MM.1S (cell line): ENCODE measurements at places on chromosomes 12 and 14.

DNA sequence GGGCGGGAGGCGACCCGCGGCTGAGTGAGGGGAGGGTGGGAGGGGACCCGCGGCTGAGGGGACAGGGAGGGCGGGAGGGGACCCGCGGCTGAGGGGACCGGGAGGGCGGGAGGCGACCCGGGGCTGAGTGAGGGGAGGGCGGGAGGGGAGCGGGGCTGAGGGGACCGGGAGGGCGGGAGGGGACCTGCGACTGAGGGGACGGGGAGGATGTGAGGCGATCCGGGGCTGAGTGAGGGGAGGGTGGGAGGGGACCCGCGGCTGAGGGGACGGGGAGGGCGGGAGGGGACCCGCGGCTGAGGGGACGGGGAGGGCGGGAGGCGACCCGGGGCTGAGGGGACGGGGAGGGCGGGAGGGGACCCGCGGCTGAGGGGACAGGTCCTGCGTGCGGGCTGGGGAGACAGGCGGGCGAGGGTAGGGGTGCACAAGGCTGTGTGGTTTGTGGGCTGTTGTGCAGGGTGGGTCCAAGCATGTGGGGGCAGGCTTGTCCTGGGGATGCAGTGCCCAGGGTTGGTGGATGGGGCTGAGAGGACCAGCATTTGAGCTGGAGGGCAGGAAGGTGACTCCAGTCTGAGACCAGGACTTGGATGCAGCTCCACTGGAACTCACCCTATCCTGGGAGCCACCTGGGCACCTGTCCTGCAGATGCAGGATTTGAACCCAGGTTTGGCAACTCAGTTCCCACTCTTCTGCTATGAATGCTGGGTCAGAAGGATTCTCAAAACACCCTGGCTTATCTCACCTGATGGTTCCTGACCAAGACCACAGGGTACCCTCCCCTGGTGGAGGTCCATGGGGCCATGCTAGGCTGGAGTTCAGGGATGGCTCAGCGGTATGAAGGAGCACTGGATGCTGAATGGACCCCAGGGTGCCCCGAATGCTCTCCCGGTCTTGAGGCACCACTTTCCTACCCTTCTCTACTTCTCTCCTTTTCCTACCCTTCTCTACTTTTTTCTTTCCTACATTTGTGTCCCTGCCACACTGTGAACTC is 9.4 kb downstream of the PLD4 start:
- H3K27ac ChIP-seq: no peak overlapping the region
- no peak for DNase-seq
- H3K4me1 ChIP-seq: no peaks in the 10 kb centered on the region
- no peak overlapping the region for H3K4me3 ChIP-seq
- H3K36me3 ChIP-seq: no peaks in the 10 kb centered on the region

DNA sequence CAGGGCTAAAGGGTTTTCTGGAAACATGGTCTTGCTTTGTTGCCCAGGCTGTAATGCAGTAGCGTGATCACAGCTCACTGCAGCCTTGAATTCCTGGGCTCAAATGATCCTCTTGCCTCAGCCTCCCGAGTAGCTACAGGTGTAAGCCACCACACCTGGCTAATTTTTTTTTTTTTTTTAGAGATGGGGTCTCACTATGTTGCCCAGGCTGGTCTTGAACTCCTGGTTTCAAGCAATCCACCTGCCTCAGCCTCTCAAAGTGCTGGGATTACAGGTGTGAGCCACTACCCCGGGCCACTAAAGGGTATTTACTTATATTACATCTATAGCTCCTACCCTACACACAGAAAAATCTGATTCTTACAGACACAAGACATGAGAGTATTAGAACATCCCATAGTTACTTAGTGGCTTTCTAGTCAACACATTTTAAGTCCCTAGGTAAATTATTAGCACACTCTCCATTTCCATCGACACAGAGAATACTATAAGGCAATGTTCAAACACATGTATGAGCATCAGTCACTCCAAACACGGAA is 6.2 kb upstream of the DCAF11 start:
- H3K4me1 ChIP-seq: peaks cover 18% of the 10 kb centered on the region
- H3K4me3 ChIP-seq: no peak overlapping the region
- no peaks in the 10 kb centered on the region for H3K36me3 ChIP-seq

GRCh38 chr14:99764222-99764706 is 28.9 kb upstream of the EML1 start:
- no peaks in the 10 kb centered on the region for H3K4me1 ChIP-seq
- no peak for DNase-seq
- H3K36me3 ChIP-seq: no peaks in the 10 kb centered on the region
- no peak overlapping the region for H3K27ac ChIP-seq
- no peak overlapping the region for H3K4me3 ChIP-seq

GRCh38 chr12:105921872-105922669 is 216.7 kb downstream of the NUAK1 start:
- no peaks in the 10 kb centered on the region for H3K4me1 ChIP-seq
- H3K36me3 ChIP-seq: no peaks in the 10 kb centered on the region
- no peak overlapping the region for H3K27ac ChIP-seq
- H3K4me3 ChIP-seq: no peak overlapping the region

DNA sequence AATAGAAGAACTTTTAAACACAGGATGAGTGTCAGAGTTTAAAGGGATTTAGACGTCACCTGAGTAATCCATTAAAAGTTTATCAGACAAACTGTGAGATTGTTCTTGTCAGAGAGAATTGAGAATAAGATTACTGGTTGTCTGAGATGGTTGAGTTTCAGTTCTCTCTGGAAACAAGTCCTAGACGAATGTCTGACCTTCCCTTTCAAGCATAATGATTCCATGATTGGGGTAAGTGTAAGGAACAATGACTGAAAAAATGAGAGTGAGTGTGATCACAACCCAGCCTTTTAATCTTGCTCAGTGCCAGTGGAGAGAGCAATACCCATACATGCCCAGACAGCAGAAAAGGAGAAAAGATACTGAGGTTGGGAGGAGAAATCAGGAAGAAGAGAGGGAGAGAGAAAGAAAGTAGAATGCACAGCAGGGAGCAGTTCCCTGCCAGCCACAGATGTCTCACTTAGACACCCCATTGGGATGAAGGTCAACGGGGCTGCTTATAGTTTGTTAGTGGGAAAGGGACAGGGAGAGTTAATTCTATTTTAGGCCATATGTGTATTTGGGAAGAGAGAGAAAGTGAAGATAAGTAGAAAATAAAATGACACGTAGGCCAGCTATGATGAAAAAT is 4.3 kb downstream of the GRIP1 start:
- no peaks in the 10 kb centered on the region for H3K36me3 ChIP-seq
- no peak overlapping the region for H3K27ac ChIP-seq
- H3K4me1 ChIP-seq: no peaks in the 10 kb centered on the region
- H3K4me3 ChIP-seq: no peak overlapping the region
- no peak for DNase-seq

GRCh38 chr12:98149691-98150210 is 365.6 kb upstream of the TMPO start:
- H3K4me1 ChIP-seq: no peaks in the 10 kb centered on the region
- no peaks in the 10 kb centered on the region for H3K36me3 ChIP-seq
- no peak for DNase-seq
- H3K4me3 ChIP-seq: no peak overlapping the region

GRCh38 chr12:12378616-12379015 is 21.7 kb downstream of the BORCS5 start:
- no peak overlapping the region for H3K4me3 ChIP-seq
- H3K4me1 ChIP-seq: no peaks in the 10 kb centered on the region
- H3K27ac ChIP-seq: no peak overlapping the region
- no peaks in the 10 kb centered on the region for H3K27me3 ChIP-seq
- no peaks in the 10 kb centered on the region; the same call in 1 of the 2 replicates for H3K36me3 ChIP-seq

DNA sequence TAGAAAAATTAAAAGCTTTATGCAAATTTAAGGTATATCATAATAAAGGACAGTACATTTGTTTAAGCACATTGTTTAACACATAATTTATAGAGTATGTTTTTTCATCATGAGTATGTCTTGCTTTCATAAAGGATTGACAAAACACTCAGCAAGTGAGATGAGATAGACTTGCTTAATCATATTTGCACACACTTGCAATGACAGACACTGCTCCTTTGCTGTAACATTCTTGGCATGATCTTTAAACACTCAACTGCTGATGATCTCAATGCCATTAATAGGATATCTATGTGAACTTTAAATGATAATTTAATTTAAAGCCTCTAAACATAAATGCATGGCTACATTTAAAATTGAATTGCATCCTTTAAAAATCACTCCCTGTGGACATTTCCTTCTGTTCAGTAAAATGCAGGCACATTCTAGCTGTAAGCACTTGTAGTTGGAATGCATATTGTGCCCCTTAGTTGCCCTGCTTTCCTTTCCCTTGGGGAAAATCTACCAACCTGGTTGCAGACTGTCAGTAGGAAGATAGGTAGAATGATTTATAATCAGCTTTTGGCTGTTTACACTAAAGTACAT is 979.0 kb downstream of the TMTC2 start:
- no peaks in the 10 kb centered on the region for H3K36me3 ChIP-seq
- no peaks in the 10 kb centered on the region for H3K4me1 ChIP-seq
- no peak for DNase-seq
- no peak overlapping the region for H3K4me3 ChIP-seq
- H3K27me3 ChIP-seq: no peaks in the 10 kb centered on the region

- no peak overlapping the region for H3K4me3 ChIP-seq
- no peaks in the 10 kb centered on the region for H3K4me1 ChIP-seq
- no peak for DNase-seq
- H3K27ac ChIP-seq: no peak overlapping the region
Observed at GRCh38 chr12:121255433-121255832, 41.1 kb downstream of the CAMKK2 start.

DNA sequence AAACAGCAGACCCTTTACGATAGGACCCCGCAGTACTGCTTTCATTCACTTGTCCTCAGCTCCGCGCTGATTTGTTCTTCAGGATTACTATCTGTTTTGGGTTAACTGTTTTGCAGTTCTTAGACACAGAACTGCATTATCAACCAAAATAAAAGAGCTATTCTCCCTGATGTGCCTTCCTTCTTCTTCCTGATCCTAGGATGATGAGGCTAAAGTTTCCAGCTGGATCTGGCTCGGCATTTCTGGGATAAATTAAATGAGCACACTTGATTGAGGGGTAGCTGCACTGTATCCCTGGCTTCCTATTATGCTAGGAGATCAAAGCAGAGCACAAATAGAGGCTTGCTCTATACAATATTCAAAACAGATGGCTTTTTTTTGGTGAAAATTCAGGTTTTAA is 165.7 kb downstream of the FBXL14 start:
- H3K4me1 ChIP-seq: peaks cover 18% of the 10 kb centered on the region
- no peaks in the 10 kb centered on the region for H3K36me3 ChIP-seq
- no peaks in the 10 kb centered on the region for H3K27me3 ChIP-seq

- H3K36me3 ChIP-seq: no peaks in the 10 kb centered on the region
- no peak overlapping the region for H3K4me3 ChIP-seq
- H3K27me3 ChIP-seq: no peaks in the 10 kb centered on the region
Observed at GRCh38 chr14:80448267-80448666, 237.0 kb upstream of the DIO2 start.
